Adrenal gland (tissue), 19 donors: ENCODE measurements at places on chromosomes 11 and 22. TPM values are rescaled to one million over a fixed set of nuclear protein-coding genes. Genes with fewer than 3 reads are reported as not detected.
A peak's percentile ranks its signal among the peaks of the same experiment; 100 is the strongest.

DNA sequence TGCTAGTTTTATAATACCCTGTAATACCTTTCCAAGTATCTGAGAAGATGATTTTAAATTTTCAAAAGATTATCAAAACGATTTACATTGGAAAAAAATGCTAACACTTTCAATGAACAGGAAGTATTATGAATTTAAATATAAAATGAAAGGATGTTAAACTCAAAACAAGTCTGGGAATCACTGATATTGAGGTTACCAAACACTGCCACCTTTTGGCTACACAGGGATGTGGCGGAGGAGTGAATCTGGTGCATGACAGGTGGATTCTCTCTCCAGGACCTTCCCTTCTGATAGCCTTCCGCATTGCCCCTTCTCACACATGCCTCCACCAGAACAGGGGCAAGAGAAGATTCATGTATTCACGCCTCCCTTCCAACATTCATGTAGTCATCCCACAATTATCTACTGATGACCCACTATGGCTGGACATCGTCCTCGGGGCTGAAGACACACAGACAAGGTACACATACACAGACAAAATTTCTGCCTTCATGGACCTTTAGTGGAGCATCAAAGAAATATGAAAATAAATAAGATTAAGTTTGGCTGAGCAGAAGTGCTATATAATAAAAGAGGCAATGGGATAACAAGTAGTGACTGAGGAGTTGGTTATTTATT, 34.7 kb downstream of the ATG16L2 start:
- peak; percentile 53 for DNase-seq
- H3K4me3 ChIP-seq: no peak overlapping the region
- H3K27ac ChIP-seq: no peak overlapping the region
- H3K27me3 ChIP-seq: no peaks in the 10 kb centered on the region
- H3K4me1 ChIP-seq: no peaks in the 10 kb centered on the region

The TSGA10IP gene
- not detected for total RNA-seq

GRCh38 chr11:32779136-32779535, 15.3 kb downstream of the CCDC73 start:
- no peaks in the 10 kb centered on the region for H3K4me1 ChIP-seq
- H3K36me3 ChIP-seq: no peaks in the 10 kb centered on the region
- H3K27ac ChIP-seq: no peak overlapping the region
- no peak overlapping the region for H3K4me3 ChIP-seq
- no peaks in the 10 kb centered on the region for H3K27me3 ChIP-seq

The OR10A2 gene
- total RNA-seq: not detected

- H3K4me1 ChIP-seq: no peaks in the 10 kb centered on the region
- no peak for DNase-seq
- no peaks in the 10 kb centered on the region for H3K27me3 ChIP-seq
- H3K4me3 ChIP-seq: no peak overlapping the region
- no peaks in the 10 kb centered on the region for H3K36me3 ChIP-seq
- no peak overlapping the region for H3K27ac ChIP-seq
Observed at GRCh38 chr22:38097058-38097457, 13.1 kb upstream of the SLC16A8 start.

DNA sequence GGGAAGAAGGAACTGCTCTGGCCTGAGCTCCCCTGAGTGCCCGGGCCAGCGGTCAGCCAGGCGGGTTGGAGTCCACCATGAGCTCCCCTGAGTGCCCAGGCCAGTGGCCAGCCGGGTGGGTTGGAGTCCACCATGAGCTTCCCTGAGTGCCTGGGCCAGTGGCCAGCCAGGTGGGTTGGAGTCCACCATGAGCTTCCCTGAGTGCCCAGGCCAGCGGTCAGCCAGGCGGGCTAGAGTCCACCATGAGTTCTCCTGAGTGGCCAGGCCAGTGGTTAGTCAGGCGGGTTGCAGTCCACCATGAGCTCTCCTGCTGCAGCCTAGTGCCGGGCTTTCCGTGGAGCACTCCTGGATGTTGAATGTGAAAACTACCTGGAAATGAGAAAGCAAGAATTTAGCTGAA, 844.0 kb downstream of the TBC1D22A start:
- no peaks in the 10 kb centered on the region for H3K27me3 ChIP-seq
- DNase-seq: no peak
- no peaks in the 10 kb centered on the region for H3K36me3 ChIP-seq
- no peak overlapping the region for H3K4me3 ChIP-seq

- DNase-seq: no peak
- no peaks in the 10 kb centered on the region for H3K36me3 ChIP-seq
- no peak overlapping the region for H3K27ac ChIP-seq
- H3K4me1 ChIP-seq: no peaks in the 10 kb centered on the region
- H3K27me3 ChIP-seq: no peaks in the 10 kb centered on the region
- no peak overlapping the region for H3K4me3 ChIP-seq
Observed at GRCh38 chr11:1496761-1497095, 10.1 kb upstream of the MOB2 start.

DNA sequence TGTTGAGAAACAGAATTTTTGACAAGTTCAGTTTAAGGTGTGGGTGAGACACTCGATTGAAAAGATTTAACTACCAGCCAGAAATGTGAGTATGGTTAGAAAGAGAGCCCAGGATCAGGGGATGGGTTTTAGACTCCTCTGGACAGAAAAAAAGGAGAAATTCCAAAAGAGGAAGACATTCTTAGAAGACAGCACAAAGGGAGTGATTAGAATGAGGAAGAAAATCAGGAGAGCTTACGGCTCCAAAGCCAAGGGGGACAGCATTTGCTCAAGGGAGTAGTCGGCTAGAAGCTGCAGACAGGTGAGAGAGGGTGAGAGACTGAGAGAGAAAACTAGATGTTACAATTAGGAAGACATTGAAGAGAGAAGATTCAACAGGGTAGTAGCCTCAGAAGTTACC, 166.1 kb downstream of the ADAMTS15 start:
- no peaks in the 10 kb centered on the region for H3K36me3 ChIP-seq
- no peak for DNase-seq
- H3K4me1 ChIP-seq: no peaks in the 10 kb centered on the region
- H3K27me3 ChIP-seq: no peaks in the 10 kb centered on the region

DNA sequence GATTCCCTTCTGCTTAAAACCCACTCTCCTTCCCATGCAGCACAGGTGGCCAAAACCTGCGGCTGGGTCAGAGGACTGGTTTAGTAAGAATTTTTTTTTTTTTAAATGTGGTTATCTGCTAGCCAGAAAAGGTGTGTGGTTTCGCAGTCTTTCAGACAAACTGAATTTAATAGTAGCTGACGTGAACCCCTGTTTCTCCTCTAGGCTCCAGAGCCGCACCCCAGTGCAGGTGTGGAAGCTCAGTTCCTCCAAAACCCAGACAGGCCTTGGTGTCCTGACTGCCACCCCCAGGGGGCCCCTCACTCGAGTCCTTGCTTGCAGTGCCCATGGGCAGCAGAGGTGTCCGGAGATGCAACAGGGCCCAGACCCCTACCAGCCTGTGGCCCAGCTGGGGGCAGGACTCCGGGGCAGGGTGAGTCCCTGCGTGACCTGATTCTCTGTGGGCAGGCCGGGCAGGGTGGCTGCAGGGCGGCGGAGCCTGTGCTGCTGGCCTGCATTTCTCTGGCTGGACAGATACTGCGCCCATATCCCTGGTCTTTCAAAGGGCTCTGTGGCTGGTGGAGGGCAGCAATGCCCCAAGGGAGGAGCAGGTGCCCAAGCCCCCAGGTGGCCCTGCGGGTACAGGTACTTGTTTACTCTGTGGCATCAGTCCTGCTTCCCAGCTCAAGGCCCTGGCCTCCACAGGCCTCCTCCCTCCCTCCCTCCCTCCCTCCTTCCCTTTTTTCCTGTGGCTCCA, 15.2 kb downstream of the KCNQ1 start:
- H3K36me3 ChIP-seq: no peaks in the 10 kb centered on the region
- H3K4me3 ChIP-seq: no peak overlapping the region
- H3K4me1 ChIP-seq: peaks cover 59% of the 10 kb centered on the region
- DNase-seq: peak; percentile 52
- H3K27ac ChIP-seq: peak overlapping the region; percentile 90

GRCh38 chr11:45502226-45502545, 163.2 kb downstream of the CHST1 start:
- H3K4me1 ChIP-seq: no peaks in the 10 kb centered on the region
- no peak for DNase-seq
- H3K4me3 ChIP-seq: no peak overlapping the region
- H3K27me3 ChIP-seq: no peaks in the 10 kb centered on the region

DNA sequence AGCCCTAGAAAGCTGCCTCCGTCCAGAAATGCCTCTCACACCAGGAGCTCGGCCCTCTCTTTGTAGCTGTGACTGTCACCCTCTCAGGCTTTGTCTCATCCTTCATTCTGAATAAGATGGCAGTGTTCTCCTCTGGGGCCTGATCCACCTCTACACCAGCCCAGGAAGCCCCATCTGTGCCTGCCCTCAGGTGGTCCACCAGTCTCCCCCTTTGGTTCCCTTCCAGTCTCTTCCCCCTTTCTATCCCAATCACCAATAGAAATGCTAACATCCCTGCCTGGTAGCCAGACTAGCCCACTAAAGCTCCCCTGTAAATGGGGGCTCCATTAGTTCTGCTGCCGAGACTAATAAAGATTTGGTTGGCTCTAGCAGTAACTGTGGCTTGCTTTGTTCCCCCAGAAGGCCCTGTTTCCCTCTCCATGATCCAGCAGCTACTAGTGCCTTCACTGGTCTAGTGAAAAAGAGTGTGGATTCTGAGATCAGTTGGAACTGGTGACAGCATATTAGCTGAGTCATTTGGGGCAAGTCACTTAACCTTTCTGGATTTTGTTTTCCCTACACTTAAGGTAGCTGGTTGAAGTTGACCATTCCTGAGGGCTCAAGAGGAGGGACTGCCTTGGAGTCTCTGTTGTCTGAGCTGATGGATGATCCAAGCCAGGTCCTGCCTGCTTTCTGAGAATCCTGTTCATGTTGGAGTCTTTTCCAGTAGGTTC, 16.2 kb downstream of the PLEKHB1 start:
- no peaks in the 10 kb centered on the region for H3K27me3 ChIP-seq
- H3K27ac ChIP-seq: no peak overlapping the region
- no peaks in the 10 kb centered on the region for H3K4me1 ChIP-seq
- no peak overlapping the region for H3K4me3 ChIP-seq
- no peak for DNase-seq
- no peaks in the 10 kb centered on the region for H3K36me3 ChIP-seq

The OR52H1 gene
- not detected for total RNA-seq

GRCh38 chr22:29385748-29386147, 2.6 kb downstream of the AP1B1 start:
- no peak overlapping the region for H3K4me3 ChIP-seq
- H3K27ac ChIP-seq: no peak overlapping the region
- H3K27me3 ChIP-seq: no peaks in the 10 kb centered on the region

DNA sequence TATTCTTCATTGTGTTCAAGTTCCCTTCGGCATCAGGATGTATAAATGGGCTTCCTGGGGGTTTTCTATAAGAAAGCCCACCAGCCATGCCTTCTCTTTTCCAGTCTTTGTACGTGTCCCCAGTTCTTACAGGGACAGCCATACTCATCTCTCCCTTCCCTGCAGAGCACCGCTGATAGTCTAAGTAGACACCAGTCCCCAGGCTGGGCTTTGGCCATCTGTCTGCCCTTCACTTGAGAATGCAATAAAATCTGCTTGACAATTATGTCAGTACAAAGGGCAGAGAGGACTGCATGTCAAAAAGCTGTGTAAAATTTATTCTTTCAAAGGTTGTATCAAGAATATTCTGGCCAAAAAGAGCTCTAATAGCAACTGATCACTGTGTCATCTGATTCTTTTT, 27.3 kb downstream of the NTM start:
- no peaks in the 10 kb centered on the region for H3K27me3 ChIP-seq
- no peak overlapping the region for H3K4me3 ChIP-seq

The ART1 gene
- not detected for total RNA-seq

- H3K27ac ChIP-seq: no peak overlapping the region
- H3K4me3 ChIP-seq: no peak overlapping the region
- H3K27me3 ChIP-seq: no peaks in the 10 kb centered on the region
- DNase-seq: no peak
Observed at GRCh38 chr11:45303316-45303715, 17.2 kb upstream of the SYT13 start.

DNA sequence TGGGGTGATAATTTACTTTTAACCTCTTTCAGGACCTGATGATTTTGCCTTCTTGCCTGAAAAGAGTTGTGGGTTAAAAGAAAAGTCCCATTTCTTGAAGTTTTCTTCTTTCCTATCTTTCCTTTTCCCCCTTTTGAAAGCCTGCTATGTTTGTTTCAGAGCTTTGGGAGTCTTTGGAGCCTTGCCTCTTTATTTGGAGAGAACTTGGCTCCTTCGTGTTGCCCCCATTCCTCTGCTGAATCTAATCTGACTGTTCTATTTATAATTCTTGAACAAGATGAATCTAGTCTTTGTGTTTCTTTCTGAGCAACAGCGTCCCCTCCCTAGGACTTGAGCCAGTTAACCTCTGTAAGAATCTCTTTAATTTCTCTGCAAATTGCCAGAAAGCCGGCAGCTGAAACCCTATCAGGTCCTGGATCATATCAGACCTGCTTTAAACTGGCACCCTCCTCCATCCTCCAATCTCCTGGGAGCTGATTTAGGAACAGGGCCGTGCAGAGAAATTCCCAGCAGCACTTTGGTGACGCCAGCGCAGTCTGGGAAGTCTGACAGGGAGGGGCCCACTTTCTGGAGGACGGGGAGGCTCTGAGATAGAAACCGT, 289.1 kb upstream of the SORL1-AS1 start:
- H3K36me3 ChIP-seq: no peaks in the 10 kb centered on the region
- no peaks in the 10 kb centered on the region for H3K4me1 ChIP-seq
- H3K27ac ChIP-seq: no peak overlapping the region
- peak; percentile 26 for DNase-seq

- H3K27me3 ChIP-seq: peaks cover 8% of the 10 kb centered on the region
- no peaks in the 10 kb centered on the region for H3K36me3 ChIP-seq
- no peak overlapping the region for H3K27ac ChIP-seq
- peaks cover 5% of the 10 kb centered on the region for H3K4me1 ChIP-seq
Observed at GRCh38 chr11:117444256-117444655, 116.6 kb downstream of the CEP164 start.

- H3K4me1 ChIP-seq: no peaks in the 10 kb centered on the region
- no peaks in the 10 kb centered on the region for H3K36me3 ChIP-seq
- no peak overlapping the region for H3K27ac ChIP-seq
- no peak for DNase-seq
- H3K27me3 ChIP-seq: no peaks in the 10 kb centered on the region
- H3K4me3 ChIP-seq: no peak overlapping the region
Observed at GRCh38 chr11:2725368-2726300, 25.8 kb upstream of the KCNQ1OT1 start.

The MUC5AC gene
- total RNA-seq: under 0.01 TPM

The FJX1 gene
- 25.3 TPM for total RNA-seq
